BJ (cell line): ENCODE measurements at places on chromosomes 7 and 10. TPM values are rescaled to one million over a fixed set of nuclear protein-coding genes. Genes with fewer than 3 reads are reported as not detected.

DNA sequence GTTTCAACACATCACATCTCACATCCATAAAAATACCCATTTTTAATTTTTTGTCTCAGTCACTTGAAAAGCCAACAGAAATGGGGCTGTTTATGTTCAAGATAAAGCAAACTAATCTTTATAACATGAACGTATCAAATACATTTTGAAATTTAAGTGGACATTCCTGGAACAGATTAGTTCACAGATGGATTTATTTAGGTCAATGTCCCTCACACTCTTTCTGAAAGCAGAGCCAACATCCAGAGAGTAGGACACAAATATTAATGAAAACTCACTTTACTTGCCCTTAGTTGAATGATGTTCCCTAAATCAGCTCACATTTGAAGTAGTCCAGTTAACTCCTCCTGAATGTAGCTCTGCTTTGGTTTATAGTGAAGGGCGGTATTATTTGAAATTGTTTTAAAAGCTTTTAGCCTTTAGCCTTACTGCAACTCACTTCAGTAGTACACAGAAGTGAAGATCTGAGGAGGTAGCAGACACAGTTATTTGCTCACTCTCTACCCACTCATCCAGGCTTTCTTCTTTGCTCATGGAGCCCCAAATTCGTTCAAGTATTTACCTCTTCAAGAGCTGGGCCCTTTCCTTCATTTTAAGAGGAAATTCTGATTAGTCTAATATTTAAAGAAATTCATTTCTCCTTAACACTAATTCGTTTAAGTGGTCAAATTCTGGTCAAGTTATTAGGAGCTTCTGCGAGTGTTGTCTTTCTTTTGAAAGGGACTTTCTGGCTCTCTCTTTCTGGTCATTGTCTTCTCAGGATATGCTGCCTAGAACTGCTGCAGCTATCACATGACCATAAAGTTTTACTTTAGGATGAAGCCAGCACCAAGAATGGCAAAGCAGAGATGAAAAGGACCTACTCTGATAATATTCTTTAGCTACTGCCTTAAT lies 180.6 kb upstream of the AGR3 start:
- DNase-seq, result no peak

GRCh38 chr7:78055599-78055998 lies 257.0 kb downstream of the PHTF2 start:
- DNase-seq, result no peak

DNA sequence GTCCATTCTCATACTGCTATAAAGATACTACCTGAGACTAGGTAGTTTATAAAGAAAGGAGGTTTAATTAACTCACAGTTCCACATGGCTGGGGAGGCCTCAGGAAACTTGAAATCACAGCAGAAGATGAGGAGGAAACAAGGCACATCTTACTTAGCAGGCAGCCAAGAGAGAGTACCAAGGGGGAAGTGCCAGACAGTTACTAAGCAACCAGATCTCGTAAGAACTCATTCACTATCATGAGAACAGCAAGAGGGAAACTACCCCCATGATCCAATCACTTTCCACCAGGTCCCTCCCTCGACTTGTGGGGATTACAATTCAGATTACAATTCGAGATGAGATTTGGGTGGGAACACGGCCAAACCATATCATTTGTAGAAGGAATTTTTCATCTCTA lies 36.3 kb downstream of the NHLRC2 start:
- no peak for DNase-seq

DNA sequence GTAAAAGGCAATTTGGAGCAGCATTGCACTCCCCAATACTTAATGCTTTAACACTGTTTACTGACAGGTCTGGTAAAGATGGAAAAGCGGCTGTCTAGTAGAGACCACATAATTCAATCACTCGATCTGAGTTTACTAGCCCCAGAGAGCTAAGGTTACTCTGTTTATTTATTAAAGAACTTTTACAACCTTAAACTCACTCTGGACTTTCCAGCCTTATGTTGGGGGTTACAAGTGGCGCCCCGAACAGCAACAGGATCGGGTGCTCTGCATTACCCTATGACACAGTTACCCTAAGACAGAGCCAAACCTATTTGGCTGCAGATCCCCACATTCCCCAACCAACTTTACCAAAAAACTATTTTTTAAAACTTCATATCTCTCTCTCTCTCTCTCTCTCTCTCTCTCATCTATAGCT lies 43.9 kb downstream of the MRPS24 start:
- no peak for DNase-seq

DNA sequence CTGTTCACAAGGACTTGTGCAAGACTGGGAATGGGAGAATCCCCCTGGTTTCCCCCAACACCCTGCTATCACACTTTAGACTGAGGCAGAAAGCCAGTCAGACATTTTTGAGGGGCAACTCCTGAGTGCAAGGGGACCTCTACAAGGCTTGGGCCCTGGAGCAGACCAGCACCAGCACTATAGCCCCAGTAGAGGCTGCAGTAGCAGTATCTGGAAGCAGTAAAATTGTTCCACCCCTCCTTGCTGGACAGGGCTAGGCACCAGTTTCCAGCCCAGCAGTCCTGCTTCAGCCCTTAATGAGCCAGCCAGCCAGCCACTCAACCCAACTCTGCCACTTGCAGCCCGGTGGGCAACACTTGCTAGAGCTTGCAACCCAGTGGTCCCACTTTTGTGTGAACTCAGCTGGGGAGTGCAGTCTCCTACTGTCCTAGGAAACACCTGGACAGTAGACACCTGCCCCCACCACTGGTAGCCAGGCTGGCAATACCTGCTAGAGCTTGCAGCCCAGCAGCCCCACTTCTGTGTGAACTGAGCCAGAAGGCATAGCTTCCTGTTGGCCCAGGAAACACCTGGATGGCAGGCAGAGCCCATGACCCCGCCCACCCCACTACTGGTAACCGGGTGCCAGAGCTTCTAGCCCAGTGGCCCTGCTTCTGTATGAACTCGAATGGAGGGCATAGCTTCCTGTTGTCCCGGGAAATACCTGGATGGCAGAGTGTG lies 65.0 kb downstream of the FBXL13 start:
- no peak for DNase-seq

DNA sequence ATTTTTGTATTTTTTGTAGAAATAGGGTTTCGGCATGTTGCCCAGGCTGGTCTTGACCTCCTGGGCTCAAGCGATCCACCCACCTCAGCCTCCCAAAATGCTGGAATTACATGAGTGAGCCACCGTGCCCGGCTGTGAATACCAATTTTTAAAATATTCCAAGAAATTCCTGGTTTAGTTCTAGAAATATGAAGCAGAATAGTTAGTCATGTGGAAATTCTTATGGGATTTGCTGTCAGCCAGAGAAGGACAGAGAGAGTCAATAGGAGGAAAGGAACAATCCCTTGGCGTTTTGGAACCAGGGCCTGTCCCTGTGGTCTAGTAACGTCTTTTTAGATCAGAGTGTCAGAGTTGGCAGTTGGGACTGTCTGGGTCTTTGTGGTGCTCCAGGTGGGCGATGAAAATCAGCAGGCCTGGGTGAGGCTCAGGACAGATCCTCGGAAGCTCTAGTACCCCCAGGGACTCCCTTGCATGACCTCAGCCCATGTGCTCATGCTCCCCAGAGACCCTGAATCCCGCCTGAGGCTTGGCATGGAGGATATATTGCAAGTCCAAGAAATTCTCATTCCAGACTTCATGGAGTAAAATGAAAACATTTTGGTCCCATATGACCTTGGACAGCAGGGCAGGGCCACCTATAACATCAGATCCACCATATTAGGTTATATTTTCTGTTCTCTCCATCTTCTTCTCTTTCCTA lies 7.8 kb downstream of the NODAL start:
- no peak for DNase-seq

- DNase-seq, result no peak
These were observed 14.9 kb upstream of the COL13A1 start for GRCh38 chr10:69786791-69787190.

DNA sequence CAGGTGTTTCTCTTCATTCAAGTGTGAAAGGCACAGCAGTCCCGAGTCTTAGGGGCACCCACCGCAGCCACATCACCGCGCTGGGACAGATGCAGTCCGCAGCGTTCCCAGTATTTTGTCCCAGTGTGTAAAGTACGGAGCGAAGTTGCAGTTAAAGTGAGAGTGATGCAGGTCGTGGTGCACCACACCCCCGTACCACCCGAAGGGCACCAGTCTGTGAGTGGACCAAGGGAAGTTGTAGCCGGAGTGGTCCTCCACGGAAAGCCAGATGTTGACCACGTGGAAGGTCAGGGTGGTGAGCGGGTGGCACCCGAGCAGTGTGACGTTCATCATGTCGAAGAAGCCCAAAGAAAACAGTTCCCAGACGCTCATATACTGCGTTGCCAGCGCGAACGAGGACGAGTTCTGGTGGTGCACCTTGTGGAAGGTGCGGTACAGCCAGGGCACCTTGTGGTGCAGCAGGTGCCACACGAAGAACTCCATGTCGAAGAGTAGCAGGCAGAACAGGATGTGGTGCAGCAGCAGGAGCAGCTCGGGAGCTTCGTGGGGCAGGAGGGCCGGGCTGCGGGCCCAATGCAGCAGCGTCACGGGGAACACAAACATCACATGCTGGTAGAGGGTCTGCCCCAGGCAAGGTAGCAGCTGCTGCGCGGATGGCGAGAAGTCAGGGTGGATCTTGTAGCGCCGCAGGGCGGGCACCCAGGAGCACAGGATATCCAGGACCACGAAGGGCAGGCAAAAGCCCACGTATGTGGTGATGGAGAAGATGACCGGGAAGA lies 526 bp downstream of the CH25H start:
- no peak for DNase-seq

DNA sequence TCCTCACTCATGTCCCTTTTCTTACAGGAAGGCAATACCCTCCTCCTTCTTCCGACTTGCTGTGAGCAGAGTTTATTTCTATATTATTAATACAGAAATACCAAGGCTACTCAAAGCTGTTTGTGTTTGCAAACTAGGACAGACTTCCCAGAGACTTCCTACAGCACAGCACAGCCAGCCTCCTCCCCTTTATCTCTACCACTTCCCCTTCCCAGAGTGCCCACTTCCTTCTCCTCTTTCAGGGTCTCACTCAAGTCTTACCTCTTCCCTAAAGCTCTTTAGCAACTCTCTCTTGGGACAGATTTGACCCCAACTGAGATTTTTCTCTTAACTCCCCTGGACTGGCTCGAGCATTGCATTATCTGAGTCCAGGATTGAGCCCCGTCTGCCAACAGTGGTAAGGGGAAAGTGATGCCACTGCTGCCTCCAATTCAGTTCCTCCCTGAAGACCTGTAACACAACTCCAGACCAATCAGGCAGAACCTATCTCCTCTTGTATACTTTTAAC lies 5.5 kb upstream of the LRGUK start:
- no peak for DNase-seq

- no peak for DNase-seq
These were observed 40.3 kb downstream of the HIPK2 start for GRCh38 chr7:139737221-139738100.

DNA sequence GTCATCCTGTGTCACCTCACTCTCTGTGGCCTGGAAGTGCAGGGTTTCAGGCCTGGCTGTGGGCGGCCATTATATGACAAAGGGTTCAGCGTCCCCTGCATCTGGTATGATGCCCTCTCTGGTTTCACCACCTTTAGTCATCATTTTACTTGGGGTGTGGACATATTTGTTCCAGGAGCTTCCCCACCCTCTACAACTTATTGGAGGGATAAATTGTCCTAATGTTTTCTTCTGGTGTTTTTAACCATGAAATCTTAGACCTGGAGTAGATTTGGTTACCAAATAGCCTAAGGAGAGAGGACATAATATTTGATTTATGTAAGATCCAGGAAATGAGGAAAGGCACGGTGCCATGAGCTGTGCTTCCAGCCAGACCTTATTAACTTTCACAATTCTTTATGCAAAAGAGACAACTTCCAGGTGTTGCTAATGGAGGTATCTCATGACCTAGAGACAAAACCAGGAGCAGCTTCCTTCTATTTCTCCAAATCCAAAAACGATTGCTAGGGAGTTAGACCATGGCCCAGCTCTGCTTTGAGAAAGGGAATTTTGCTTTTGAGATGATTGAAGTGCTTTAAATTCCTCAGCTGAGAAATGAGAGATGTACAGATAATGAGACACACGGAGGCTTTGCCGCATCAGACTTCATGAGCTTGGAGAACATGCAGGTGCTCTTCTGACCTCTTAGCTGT lies 20.9 kb downstream of the WBP1L start:
- peak; percentile 81 for DNase-seq

GRCh38 chr7:35648367-35648766 lies 46.6 kb downstream of the HERPUD2 start:
- DNase-seq, result no peak

GRCh38 chr7:20198260-20198659 lies 18.9 kb downstream of the MACC1 start:
- DNase-seq, result no peak

The PNLIPRP3 gene
- polyA plus RNA-seq, result not detected in 2 replicates

The INHBA gene
- polyA plus RNA-seq, result 19.7 and 33.4 TPM in 2 replicates

The SPRN gene
- 1.8 and 3.0 TPM in 2 replicates for polyA plus RNA-seq

The MYO1G gene
- 0.02 TPM in 1 of 2 replicates, not detected in the other for polyA plus RNA-seq

The HTRA1 gene
- 128 and 132 TPM in 2 replicates for polyA plus RNA-seq

The TRIM50 gene
- not detected in 2 replicates for polyA plus RNA-seq
